Stimulated activated CD8-positive, alpha-beta memory T cell treated with anti-CD3 and anti-CD28 coated beads, Interleukin-7, amount 100 ng/mL, for 1 hour (primary cell): ENCODE measurements at places on chromosomes 3 and 15.

DNA sequence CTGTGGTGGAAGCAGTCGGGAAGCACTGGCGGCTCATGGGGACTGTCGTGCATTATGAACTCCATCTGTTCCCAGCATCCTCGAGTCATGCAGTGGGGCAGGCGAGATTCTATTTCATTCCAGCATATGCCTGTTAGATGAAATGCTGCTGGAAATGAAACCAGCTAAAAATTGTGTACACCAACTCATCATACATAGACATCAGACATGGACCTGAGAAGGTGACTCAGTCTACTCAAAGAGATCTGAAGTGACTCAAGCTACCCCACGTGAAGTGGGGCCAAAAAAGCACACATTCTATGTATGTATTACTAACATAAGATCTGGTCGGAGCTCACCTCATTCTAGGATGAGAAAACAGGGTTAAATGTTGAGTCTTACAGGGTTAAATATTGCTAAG lies 47.5 kb upstream of the FAM98B start:
- no peak for DNase-seq

- no peak for DNase-seq
Measured at GRCh38 chr15:71686221-71687050, 123.9 kb upstream of the NR2E3 start.

GRCh38 chr3:44003801-44004200 lies 237.9 kb upstream of the TOPAZ1 start:
- no peak for DNase-seq

DNA sequence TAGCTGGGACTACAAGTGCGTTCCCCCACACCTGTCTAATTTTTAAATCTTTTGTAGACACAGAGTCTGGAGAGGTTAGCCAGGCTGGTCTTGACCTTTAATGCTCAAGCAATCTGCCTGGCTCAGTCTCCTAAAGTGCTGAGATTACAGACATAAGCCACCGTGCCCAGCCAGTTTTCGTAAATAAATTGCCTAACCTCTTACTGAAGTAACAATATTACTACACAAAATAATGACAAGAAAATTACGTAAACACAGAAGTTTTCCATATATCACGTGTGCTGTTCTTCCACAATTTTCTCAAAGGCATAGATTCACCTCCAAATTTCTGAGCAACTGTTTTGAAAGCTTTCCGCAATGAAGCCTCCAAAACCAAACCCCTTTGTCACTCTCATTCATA lies 58.1 kb upstream of the PROK2 start:
- DNase-seq, result no peak

DNA sequence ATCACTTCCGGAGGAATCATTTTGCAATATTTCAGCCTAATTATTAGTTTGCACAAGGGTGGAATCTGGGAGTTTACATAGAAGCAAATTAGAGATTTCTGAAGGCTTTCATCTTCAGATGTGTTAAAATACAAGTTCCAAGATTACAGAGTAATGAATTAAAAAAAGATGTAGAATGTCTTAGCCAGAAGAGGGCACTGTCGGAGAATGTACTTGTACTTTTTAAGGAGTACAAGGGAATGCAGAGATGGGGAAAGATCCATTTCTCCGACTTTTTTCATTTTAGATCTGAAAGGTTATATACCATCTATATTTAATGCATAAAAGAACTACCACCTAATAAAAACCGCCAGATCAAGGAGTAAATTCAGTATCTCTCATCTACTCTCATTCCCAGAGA lies 43.1 kb upstream of the WDR5B start:
- no peak for DNase-seq

- DNase-seq, result no peak
Measured at GRCh38 chr15:59522988-59523461, 85.0 kb downstream of the FAM81A start.

- DNase-seq, result no peak
Measured at GRCh38 chr15:67146875-67147381, 81.5 kb downstream of the SMAD3 start.

DNA sequence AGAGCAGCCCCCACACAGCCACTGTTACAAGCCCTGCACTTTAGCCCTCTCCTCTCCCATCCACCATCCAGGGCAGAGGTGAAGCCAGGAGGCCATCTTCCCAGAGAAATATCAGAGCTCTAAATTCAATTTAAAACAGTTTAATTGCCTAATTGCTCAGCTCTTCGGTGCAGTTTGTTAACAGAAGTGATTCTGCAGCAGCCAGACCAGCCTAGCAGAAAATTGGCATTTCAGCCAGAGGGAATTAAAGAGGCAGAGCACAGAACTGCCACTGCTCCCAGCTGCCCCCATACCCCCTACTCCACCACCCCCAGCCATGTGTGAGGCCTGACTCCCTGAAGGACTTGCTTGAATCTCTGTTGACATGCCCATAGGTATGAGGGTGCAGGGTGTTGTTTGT lies 38.5 kb downstream of the TPRA1 start:
- DNase-seq, result no peak

DNA sequence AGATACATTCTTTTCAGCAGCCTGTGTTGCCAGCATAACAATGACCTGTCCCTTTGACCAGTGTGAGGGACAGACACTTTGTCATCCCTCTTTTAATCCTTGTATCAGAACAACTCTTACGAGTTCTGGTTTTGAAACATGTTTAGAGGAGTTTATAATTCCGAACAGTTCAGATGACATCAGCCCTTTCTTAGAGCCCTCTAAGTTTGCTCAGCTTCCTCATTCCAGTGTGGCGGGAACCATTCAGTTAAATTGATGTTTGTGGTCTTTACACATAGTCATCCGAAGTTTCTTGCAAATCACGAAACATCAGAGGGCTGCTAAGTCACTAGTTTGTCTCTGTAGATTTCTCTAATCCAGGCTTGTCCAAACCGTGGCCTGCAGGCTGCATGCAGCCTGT lies 102.5 kb downstream of the AKAP13 start:
- no peak for DNase-seq

GRCh38 chr15:33442449-33442848 lies 131.7 kb downstream of the RYR3 start:
- DNase-seq, result no peak

GRCh38 chr15:75114327-75114726 lies 87.4 kb upstream of the C15orf39 start:
- DNase-seq, result no peak

DNA sequence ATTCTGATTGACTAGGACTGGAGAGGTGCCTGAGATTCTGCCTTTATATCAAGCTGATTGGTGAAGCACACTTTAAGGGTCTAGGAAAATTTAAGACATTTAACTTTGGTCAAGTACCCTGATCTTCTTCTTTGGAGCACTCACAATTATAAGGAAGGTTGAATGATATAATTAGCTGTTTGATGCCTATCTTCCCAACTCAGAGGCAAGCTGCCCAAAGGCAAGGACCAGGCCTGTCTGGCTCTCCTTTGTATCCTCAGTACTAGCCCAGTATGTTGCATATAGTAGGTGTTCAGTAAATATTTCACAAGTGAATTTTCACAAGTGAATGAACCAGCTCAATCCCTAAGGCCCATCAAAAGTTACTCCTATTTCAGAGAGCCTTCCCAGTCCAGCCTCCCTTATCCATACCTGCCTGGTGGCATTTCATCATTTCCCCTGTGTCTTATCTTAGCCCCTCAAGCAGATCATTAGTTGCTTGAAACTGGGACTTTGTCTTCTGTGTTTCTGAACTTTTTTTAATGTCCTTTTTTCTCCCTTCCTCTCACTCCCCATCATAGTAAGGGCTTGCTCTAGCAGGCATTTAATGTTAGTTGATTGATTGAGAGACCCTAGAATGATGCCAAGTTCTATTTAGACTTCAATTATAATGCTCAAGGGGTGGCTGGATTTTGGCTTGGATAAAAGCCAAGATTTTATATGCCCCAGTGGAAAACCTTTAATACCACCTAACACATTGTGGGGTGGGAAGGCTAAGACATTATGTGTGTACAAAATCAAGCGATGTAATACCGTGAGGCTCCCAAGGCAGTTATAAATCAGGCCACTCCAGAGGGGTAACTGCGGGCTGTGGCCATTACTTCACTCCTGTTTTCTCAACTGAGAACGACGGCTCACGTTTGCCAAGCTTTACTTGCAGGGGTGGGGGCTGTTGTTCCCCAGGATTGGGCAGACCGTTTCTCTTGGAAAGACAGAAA lies 43.2 kb upstream of the BOC start:
- no peak for DNase-seq

- DNase-seq, result no peak
Measured at GRCh38 chr15:85692873-85693272, 101.9 kb downstream of the KLHL25 start.

DNA sequence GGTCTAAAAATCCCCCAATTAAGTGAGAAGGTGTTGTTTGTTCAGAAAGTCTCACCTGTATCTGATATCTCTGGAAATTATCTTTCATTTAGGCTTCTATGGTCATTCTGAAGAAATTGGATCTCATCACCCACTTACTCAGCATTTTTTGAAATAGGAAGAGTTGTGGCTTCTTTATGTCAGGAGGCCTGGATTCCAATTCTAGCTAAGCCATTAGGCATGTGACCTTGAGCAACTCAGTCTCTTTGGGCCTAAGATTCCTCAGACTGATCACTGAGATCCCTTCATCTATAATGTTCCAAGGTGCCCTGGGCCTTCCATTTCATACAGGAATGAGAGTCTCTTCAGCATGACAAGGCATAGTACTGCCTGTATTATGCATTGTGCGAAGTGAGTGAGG lies 70.3 kb downstream of the ARHGEF26 start:
- DNase-seq, result no peak

DNA sequence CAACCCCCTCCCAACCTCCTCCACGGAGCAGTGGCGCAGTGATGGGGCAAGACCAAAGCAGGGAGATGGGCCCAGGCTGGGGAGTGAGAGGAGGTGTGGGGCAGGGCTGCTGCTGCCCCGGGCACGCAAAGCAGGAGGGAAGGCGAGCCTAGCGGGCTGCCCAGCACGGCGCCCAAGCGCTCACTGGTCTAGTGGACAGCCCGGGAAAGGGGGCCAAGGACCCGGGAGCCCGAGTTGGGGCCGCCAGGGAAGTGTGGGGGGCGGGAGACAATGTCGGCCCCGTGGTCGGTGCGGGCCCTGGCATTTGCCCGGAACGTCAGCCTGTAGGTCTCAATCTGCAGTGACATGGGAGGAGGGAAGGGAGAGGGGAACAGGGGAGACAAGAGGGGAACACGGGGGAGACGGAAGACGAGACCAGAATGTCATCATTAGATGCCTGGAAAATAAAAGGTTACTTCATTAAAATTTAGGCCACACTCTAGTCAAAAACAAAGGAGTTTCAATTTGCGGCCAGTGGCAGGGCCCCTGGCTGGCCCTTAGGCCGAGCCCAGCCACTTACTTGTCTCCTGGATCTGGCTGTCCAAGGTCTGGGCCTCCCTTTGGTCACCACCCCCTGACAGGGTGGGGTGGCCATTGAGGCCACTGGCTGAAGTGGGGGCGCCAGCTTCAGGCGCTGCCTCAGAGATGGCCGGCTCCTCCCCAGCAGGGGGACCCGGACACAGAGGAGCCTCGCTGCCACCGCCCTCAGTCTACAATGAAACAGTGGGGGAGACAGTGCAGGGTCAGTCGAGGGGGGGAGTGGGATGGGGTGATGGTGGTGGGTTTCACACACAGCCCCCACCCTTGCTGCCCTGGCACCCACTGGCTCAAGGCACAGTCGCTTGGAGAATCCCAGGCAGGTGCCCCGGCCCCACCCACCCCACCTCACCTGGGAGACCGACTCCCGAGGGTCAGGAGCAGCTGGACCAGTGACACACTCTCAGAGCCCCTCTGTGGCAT lies 50.0 kb downstream of the DHX30 start:
- DNase-seq, result no peak

- no peak for DNase-seq
Measured at GRCh38 chr3:159765030-159765859, 223.4 kb upstream of the IL12A start.

DNA sequence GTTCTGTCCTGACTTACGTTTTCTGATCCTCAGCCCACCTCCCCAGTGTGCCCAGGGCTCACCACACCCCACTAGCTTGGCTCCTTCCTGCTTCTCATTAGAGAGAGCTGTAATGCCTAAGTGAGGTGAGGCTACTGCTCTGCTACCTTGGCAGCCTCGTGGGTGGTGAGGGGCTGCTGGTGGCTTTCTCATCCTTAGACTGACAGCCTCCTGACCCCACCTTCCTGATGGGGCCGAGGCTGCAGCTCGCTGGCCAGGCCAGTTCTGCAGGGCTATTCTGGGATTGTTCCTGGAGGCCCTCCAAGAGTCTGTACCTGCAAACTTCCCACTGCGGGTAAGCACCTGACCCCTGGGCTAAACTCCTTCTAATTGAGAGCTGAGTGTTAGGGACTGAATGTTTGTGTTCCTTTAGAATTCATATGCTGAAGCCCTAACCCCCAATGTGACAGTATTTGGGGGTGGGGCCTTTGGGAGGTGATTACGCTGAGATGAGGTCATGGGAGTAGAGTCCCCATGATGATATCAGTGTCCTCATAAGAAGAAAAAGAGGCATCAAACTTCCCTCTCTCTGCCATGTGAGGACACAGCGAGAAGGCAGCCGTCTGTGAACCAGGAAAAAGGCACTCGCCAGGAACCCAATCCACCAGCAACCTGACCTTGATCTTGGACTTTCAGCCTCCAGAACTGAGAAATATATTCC lies 38.1 kb upstream of the IQSEC1 start:
- DNase-seq, result no peak

DNA sequence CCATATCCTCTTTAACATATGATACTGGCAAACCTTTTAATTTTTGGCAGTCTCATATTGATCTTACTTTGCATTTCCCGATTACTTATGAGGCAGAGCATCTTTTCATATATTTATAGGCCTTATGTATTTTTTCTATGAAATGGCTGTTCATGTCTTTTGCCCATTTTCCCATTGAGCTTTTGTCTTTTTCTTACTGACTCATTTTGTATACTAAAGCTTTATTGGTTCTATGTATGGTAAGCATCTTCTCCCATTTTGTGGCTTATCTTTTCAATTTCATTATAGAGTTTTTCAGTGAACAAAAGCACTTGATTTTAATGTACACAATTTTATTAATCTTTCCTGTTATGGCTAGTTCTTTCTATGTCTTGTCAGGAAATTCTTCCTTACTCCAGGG lies 17.2 kb downstream of the HDGFL3 start:
- no peak for DNase-seq
